ENCODE measurements at places on chromosomes 11 and 22. TPM values are rescaled to one million over a fixed set of nuclear protein-coding genes. Genes with fewer than 3 reads are reported as not detected.

EXPH5 gene
- 0.05 TPM for total RNA-seq

WNT11 gene
- total RNA-seq, result 1.6 TPM

IL18BP gene
- total RNA-seq, result 3.5 TPM

CCDC81 gene
- 0.15 TPM for total RNA-seq

MYO18B gene
- 0.05 TPM for total RNA-seq

XKR3 gene
- total RNA-seq, result not detected

CSNK2A3 gene
- total RNA-seq, result 2.5 TPM

FAT3 gene
- 0.67 TPM for total RNA-seq

RFPL2 gene
- 0.16 TPM for total RNA-seq

IL10RA gene
- not detected for total RNA-seq

UCP3 gene
- total RNA-seq, result 0.89 TPM

MIOX gene
- total RNA-seq, result not detected

TUBA8 gene
- total RNA-seq, result 0.95 TPM

FAM227A gene
- 1.0 TPM for total RNA-seq

GAB4 gene
- not detected for total RNA-seq

MYRF gene
- 15.3 TPM for total RNA-seq

MS4A6E gene
- not detected for total RNA-seq

USP2 gene
- total RNA-seq, result 0.77 TPM

OR10G7 gene
- not detected for total RNA-seq

CCND1 gene
- total RNA-seq, result 180 TPM

KRTAP5-10 gene
- not detected for total RNA-seq

OR2AG1 gene
- not detected for total RNA-seq

PTPRCAP gene
- total RNA-seq, result 0.29 TPM

JAML gene
- not detected for total RNA-seq

LDHAL6A gene
- not detected for total RNA-seq

NUDT8 gene
- 12.1 TPM for total RNA-seq

PKNOX2 gene
- not detected for total RNA-seq

GLB1L3 gene
- total RNA-seq, result not detected

CLDN5 gene
- not detected for total RNA-seq

KIRREL3 gene
- 12.0 TPM for total RNA-seq

GAL gene
- 19.5 TPM for total RNA-seq

VWCE gene
- 0.97 TPM for total RNA-seq

IFITM10 gene
- 2.3 TPM for total RNA-seq

ANO9 gene
- 1.4 TPM for total RNA-seq

WNT7B gene
- 60.1 TPM for total RNA-seq

MOGAT2 gene
- total RNA-seq, result not detected

CLTCL1 gene
- total RNA-seq, result 5.0 TPM

CARD18 gene
- not detected for total RNA-seq

OR4A16 gene
- total RNA-seq, result not detected

CD82 gene
- 6.4 TPM for total RNA-seq

CRACR2B gene
- 6.3 TPM for total RNA-seq

NXPE4 gene
- not detected for total RNA-seq

FOLH1 gene
- total RNA-seq, result not detected

GGT5 gene
- 4.0 TPM for total RNA-seq

SCGB1D2 gene
- 0.28 TPM for total RNA-seq

APOBEC3B gene
- 28.4 TPM for total RNA-seq

TRIM49D2 gene
- not detected for total RNA-seq

PICALM gene
- total RNA-seq, result 77.1 TPM

NTM gene
- total RNA-seq, result not detected

CTSF gene
- total RNA-seq, result 32.9 TPM

NNMT gene
- total RNA-seq, result 337 TPM

ZNF280A gene
- total RNA-seq, result 3.0 TPM
